Stimulated activated CD8-positive, alpha-beta memory T cell treated with anti-CD3 and anti-CD28 coated beads, Interleukin-15, amount 100 ng/mL, for 4 hours (primary cell): ENCODE measurements at places on chromosomes 5 and 9.

DNA sequence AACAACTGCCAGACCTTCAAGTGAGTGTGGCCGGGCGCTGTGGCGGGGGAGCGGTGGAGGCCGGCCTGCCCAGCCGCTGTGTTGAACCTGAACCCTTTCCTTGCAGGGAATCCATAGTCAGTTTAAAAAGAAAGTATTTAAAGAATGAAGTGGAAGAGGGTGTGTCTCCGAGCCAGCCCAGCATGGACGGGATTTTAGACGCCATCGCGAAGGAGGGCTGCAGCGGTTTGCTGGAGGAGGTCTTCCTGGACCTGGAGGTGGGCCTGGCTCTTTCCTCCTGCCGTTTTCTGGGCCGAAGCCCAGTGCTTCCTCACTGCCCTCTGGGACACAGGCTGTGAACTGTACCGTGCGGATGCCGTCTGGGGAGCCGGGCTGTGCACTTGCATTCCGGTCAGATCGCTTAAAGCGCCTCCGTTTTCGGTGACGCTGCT lies 19.1 kb downstream of the EXOC3 start:
- no peak for DNase-seq

- DNase-seq: no peak
Observed at GRCh38 chr9:115941561-115942315, 211.9 kb upstream of the PAPPA start.

- no peak for DNase-seq
Observed at GRCh38 chr5:51518607-51519006, 135.4 kb downstream of the ISL1 start.

DNA sequence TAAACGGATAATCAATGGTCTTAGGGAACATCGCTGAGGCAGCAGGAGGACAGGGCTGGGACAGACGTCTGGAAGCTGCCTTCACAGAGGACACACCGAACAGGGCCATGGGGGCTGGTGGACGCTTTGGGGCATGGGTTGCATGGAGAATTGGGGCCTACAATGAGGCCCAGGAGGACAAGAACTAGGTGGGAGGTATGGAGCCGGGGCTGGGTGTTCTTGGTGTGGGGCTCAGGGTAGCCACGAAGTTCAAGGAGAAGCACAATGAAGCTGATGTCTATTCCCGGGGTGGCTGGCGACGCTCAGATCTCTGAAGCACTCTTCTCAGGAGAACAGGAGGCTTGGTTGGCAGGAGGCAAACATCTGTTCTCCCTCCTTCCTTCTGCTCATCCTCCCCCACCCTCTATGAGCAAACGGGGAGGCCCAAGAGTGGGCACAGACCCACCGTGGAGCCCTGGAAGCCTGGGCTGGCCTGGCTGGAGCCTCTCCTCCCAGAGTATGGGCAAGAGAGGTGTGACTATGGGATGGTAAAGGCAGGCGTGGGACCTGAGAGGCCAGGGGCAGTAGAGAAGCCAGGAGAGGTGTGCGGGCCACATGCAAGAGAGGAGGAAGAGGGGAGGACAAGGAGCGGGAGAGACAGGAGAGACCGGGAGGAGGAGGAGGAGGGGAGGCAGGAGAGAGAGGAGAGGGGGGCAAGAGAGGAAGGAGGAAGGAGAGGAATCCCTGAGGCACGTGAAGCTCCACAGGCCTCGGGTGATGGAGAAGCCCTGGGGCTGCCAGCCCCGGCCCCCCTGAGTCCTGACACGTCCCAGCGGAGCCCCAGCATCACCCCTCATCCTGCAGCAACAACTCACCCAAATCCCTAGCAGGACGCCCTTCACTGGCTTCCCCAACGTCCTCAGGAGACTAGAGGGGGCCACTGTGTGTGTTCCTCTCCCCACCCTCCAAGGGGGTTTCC lies 159.1 kb downstream of the OLFM1 start:
- no peak for DNase-seq

GRCh38 chr5:141338538-141339306 lies at the start of gene PCDHGA2:
PCDHGA2 (plus strand) TSS chr5:141338760.
- DNase-seq: no peak

DNA sequence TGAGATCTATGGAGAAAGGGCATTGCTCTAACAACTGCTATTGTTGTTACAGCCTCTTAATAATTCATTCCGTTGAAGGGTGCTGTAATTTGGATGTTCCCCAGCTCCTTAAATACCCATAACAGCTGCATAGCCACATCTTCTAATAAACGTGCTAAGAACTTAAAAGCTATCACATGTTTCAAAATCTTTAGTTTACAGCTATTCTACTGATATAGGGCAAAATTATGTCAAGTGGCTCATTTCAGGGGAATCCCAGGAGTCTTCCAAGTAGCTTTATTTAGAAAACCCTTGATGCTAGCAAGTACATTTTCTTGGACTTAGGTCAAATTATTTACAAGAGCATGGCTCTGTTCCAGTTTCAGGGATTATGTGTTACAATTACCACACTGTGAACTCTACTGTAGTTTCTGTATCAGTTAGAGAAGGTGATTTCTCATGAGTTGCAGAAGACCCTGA lies 990.4 kb upstream of the ACO1 start:
- no peak for DNase-seq

DNA sequence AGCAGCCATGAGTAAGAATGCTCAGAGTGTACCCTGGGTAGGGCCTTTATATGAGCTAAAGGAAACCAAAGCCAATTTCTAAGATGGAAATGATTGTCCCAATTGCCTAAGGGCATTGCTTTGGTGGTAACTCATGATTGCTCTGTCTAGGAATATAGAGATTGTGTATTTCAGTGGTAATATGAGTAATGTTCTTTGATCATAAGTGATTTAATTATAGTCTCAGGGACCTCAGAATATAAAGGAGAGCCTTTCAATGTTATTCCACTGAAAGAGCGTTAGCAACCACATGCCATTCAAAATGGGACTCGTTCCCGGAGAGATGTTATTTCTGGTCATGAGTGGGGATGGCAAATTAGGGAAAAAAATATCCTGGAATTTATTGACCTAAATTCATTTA lies 340.5 kb downstream of the ARHGEF28 start:
- no peak for DNase-seq

DNA sequence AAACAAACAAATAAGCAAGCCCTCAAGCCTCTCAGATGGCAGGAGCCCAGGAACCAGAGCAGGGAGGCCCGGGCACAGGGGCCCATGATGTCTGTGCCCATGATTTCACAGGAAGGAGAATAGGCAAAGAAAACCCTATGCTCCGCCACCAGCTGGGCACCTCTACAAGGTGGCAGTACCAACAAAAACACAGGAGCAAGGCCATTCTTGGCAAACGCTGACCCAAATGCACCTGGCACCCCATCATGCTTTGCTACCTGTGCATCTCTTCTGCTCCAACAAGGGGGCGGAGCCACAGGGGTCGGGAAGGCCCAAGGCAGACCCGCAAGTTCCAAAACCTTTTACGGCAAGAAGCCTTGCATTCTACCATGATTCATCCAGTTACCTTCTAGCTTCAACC lies 3.1 kb downstream of the BRD3 start:
- no peak for DNase-seq
